ENCODE measurements at places on chromosomes 7 and 10. TPM values are rescaled to one million over a fixed set of nuclear protein-coding genes. Genes with fewer than 3 reads are reported as not detected.

- no peaks in the 10 kb centered on the region for H3K4me1 ChIP-seq
- no peak overlapping the region for H3K4me3 ChIP-seq
- no peak for DNase-seq
- H3K36me3 ChIP-seq = no peaks in the 10 kb centered on the region
- no peak overlapping the region for H3K27ac ChIP-seq
- H3K27me3 ChIP-seq = peaks cover 99% of the 10 kb centered on the region
These were observed 20.2 kb downstream of the RAMP3 start for GRCh38 chr7:45177801-45178200.

The POR gene
- total RNA-seq = 205 TPM

DNA sequence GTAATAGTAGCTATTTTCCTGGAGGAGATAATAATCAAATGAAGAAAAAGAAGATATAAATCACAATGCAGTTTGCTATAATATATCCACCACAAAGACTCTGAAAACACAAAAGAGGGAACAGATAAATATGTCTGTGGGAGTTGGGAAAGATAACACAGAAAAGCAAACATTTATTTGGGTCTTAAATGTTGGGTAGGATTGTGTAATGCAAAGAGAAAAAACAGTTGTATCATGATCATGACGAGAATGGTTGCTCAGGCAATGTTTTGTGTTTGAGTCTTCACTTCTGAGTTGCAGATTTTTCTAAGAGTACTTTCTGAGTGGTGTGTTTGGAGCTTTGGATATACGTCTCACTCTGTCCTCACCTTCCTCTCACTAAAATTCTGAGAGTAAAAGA is 437.5 kb downstream of the TFEC start:
- no peaks in the 10 kb centered on the region for H3K36me3 ChIP-seq
- no peak overlapping the region for H3K27ac ChIP-seq
- H3K4me1 ChIP-seq = no peaks in the 10 kb centered on the region
- no peak for DNase-seq
- no peak overlapping the region for H3K4me3 ChIP-seq

DNA sequence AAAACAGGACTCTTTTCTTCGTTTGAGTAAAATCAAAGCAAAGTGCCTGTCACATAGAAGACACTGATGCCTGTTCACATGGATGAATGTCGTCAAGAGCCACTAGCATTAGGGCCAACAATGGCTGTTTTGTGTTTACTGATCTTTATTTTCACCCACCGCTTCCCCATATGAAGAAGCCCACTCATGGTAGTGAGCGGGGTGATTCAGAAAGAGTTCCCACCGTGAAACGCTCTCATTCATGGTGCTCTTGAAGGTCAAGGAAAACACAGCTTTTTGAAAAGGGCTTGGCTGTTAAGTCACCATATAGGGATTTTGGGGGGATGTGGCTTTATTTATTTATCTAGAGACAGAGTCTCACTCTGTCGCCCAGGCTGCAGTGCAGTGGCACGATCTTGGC is 12.5 kb downstream of the PROSER2 start:
- peaks cover 4% of the 10 kb centered on the region for H3K36me3 ChIP-seq
- H3K4me1 ChIP-seq = peaks cover 18% of the 10 kb centered on the region
- H3K4me3 ChIP-seq = no peak overlapping the region
- H3K27ac ChIP-seq = no peak overlapping the region
- no peak for DNase-seq
- no peaks in the 10 kb centered on the region for H3K27me3 ChIP-seq

The DDC gene
- total RNA-seq = not detected

- no peak overlapping the region for H3K27ac ChIP-seq
- no peaks in the 10 kb centered on the region for H3K36me3 ChIP-seq
- no peaks in the 10 kb centered on the region for H3K27me3 ChIP-seq
- H3K4me3 ChIP-seq = no peak overlapping the region
- no peaks in the 10 kb centered on the region for H3K4me1 ChIP-seq
These were observed 59.7 kb downstream of the SEM1 start for GRCh38 chr7:96649981-96650380.

The MUC12 gene
- 3.8 TPM for total RNA-seq

DNA sequence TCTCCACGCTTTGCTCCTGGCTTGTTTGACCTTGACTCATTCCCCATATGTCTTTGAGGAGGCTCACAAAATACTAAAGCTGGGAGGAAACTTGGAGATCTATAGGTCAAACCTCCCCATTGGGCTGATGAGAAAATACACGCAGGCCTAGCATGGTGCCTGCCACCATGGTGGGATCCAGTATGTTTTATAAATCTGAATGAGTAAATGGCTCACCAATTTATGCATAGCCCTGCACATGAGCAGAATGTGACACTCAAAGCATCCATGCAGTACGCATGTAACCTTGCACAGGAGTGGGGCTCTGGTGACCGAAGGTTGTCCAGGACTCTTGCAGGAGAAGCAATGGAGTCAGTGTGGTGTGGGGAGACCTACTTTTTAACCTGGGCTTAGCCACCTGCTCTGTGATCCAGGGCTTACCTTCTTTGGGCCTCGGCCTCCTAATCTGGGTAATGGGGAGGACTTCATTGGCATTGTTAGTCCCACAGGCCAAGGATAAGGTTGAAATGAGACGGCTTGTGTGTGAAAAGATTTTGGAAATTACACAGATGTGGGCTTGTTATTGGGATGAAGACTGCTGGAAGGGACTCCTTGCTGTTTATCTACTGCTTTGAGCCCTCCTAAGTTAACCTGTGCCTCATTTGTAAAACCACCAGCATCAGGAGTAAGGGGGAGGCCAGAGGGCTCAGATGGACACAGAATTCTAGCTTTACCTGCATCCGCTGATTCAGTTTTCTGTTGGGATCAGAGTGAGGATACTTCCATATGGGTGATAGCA is 58.4 kb downstream of the ADCYAP1R1 start:
- DNase-seq = no peak
- no peaks in the 10 kb centered on the region for H3K36me3 ChIP-seq
- no peaks in the 10 kb centered on the region for H3K4me1 ChIP-seq
- peaks cover 60% of the 10 kb centered on the region for H3K27me3 ChIP-seq
- H3K27ac ChIP-seq = no peak overlapping the region

DNA sequence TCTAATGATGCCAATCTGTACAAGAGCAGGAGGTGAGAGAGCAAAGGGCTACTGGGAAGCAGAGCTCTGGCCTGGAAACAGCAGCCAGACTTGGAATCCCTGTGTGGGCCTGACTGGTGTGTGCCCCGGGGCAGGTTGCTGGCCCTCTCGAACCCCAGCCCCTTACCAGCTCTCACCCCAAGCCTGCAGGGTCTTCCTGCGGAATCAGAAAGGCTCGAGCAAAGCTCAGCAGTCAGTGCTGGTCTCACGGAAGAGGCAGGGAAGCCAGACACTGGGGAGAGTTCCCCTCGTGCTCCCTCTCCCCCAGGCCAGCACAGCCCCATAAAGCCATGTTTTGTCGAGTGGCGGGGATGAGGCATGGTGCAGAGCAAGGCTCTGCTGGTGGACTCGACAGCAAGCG is 50.1 kb downstream of the POLR3A start:
- H3K27me3 ChIP-seq = no peaks in the 10 kb centered on the region
- H3K36me3 ChIP-seq = peaks cover 37% of the 10 kb centered on the region
- peaks cover 10% of the 10 kb centered on the region for H3K4me1 ChIP-seq
- no peak for DNase-seq

DNA sequence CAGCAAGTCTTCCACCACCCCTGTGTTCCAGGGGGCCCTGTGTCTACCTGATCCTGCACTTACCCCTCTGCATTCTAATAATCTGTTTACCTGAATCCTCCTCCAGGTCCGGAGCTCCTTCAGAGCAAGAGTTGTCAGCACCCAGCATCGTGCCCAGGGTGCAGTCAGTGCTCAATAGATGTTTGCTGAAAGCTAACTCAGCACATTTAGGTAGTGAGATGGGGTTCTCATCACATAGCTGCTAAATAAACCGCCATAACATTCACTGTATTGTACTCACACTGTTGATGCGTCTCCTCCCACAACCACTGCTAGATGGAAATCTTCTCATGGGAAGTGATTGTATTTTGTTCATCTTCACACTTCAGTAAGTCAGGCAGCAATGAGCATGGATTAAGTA is 376.5 kb upstream of the C7orf33 start:
- DNase-seq = no peak
- H3K36me3 ChIP-seq = no peaks in the 10 kb centered on the region
- H3K27ac ChIP-seq = no peak overlapping the region
- no peaks in the 10 kb centered on the region for H3K4me1 ChIP-seq
- H3K27me3 ChIP-seq = peaks cover 77% of the 10 kb centered on the region

Measured in PC-9 (cell line).